ENCODE measurements at places on chromosomes 1 and 21.

DNA sequence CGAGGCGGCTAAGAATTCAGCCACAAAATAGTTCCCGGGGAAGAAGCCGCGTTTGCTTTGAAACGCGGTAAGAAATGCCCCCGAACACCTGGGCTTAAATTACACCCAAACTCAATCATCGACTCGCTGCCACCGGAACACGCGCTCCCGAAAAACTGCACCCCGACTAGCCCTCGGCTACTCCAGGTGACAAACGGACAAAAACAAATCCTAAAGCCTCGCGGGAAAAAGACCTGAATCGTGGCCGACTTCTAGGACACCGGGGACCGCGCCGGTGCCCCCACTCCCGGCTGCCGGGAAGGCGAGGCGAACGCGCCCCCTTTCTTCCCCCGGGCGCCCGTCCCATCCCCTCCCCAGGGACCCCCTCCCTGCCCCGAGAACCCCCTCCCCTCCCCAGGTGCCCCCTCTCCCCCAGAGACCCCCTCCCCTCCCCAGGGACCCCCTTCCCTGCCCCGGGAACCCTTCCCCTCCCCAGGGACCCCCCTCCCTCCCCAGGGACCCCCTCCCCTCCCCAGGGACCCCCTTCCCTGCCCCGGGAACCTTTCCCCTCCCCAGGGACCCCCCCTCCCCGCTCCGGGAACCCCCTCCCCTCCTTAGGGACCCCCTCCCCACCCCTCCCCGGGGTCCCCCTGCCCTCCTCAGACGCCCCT lies 628 bp downstream of the C1orf159 start:
- no peak for DNase-seq

- DNase-seq = no peak
These were observed 1042.6 kb downstream of the PLA2G4A start for GRCh38 chr1:187871177-187871845.

DNA sequence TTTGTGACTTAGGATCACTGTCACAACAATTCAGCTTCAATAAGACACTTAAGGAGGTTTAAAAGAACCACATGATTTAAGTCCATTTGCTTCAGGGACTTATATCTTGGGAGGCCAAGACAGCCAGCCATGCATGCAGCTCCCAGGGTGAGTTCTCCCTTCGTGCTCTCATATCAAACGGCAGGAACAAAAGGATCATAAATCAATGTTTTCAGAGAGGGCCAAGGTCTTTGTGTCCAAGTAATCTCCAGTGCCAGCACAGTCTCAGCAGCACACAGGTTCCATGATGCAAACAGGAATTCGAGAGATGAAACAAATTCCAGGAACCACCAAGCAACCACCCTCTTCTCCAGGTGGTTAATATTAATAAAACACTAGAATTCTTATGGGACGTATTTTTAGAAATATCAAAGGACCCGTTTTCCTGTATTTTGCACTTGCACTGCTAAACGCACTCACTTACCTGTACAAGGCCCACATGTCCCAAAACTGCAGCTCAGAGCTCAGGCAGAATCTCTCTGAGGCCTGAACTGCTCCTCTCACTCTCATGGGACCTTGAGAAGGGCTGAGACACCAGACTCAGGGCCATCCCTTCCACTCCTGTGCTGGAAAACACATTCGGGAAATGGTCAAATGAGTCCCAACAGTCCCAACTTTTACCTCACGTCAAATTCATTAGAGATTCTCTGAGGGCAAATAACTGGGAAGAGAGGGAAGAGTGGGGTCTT lies 100.0 kb upstream of the RAB4A start:
- no peak for DNase-seq

GRCh38 chr1:94056996-94057395 lies 64.0 kb downstream of the ABCA4 start:
- no peak for DNase-seq

- no peak for DNase-seq
These were observed 47.1 kb downstream of the KANK4 start for GRCh38 chr1:62271948-62272728.

GRCh38 chr1:209162651-209163050 lies 420.9 kb upstream of the CAMK1G start:
- no peak for DNase-seq
